ENCODE measurements at places on chromosomes 6 and 20. TPM values are rescaled to one million over a fixed set of nuclear protein-coding genes. Genes with fewer than 3 reads are reported as not detected.

Gene KIAA0408
- 0.52 TPM for total RNA-seq

GRCh38 chr6:168363811-168364792 lies 44.5 kb upstream of the DACT2 start:
- no peak for DNase-seq
- no peak overlapping the region for H3K4me3 ChIP-seq
- no peaks in the 10 kb centered on the region for H3K36me3 ChIP-seq
- no peaks in the 10 kb centered on the region for H3K4me1 ChIP-seq
- H3K27ac ChIP-seq, result no peak overlapping the region

Gene MOG
- total RNA-seq, result not detected

- no peaks in the 10 kb centered on the region for H3K27me3 ChIP-seq
- peak overlapping the region; percentile 83 for H3K27ac ChIP-seq
- peaks cover 45% of the 10 kb centered on the region for H3K4me1 ChIP-seq
- DNase-seq, result peak; percentile 81
- peak overlapping the region; percentile 20 for H3K4me3 ChIP-seq
Measured at GRCh38 chr20:53829724-53830521, 236.3 kb upstream of the ZNF217 start.
